Activated CD4-positive, alpha-beta T cell treated with anti-CD3 and anti-CD28 coated beads for 48 hours (primary cell): ENCODE measurements at places on chromosomes 7 and 10.

DNA sequence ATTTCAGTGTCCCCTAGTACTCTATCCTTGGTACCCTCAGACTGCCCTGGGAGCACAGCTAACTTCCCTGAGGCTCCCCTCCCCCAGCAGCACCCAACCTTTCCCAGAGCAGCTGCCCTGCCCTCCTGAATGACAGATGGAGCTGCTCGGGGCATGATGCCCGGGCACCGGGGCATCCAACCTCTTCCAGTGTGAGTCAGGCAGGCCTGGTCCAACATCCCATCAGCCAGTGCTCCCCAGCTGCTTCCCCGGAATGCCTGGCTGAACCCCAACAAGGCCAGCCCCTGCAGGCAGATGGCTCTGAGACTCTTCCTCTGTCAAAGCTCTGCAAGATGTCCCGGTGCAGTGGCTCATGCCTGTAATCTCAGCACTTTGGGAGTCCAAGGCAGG is 11.9 kb upstream of the TSPAN15 start:
- DNase-seq: no peak

- DNase-seq: no peak
Measured at GRCh38 chr10:22473044-22473443, 127.7 kb downstream of the SPAG6 start.

DNA sequence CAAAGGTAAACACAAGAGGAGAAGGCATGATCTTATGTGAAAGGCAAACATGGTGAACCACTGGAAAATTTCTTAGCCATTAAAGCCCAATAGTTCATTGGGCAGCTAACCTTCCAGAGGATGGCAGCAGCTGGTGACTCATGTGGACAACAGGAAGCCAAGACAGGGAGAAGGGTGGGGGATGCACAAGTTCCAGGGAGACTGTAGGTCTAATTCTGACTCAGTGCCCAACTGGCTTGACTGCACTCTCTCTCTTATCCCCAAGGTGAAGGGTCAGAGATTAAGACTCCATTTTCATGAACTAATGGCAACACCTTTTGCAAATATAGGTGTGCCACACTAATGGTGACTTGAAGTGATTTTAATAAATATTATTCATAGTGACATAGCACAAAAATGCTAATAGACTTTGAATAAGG is 47.9 kb upstream of the SLC35B4 start:
- DNase-seq: no peak

DNA sequence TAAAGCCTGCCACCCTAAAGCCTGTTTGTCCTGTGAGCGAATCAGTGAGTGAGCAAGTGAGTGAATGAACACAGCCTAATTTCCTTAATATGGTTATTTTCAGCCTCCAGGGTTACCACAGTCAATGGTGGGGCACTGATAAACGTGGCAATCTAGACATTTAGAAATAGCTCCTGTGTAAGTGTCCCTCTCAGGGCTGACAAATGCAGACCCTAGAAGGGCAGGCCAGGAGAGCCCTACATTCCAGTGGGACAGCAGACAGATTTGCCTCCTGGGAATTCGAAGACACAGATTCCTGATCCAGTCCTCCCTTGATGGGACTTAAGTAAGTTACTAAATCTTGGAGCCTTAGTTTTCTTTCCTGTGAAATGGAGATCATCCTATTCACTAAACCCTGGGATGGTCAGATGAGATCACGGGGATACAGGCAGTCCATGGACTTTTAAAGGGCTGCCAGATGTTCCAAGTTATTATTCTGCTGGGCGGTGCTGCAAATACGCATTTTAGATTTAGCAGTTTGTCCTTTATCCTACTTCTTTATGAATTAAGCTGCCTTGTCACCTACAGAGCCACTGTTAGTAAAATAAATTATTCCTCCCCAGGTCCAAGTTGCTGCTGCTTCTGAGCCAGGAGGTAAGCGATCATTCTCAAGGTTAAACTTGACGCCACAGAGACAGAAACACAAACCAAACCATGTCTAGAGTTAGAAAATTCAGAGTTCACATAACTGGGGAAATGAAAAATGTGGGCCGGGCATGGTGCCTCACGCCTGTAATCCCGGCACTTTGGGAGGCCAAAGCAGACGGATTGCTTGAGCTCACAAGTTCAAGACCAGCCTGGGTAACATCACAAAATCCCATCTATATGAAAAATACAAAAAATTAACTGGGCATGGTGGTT is 54.8 kb upstream of the TM9SF3 start:
- DNase-seq: no peak

DNA sequence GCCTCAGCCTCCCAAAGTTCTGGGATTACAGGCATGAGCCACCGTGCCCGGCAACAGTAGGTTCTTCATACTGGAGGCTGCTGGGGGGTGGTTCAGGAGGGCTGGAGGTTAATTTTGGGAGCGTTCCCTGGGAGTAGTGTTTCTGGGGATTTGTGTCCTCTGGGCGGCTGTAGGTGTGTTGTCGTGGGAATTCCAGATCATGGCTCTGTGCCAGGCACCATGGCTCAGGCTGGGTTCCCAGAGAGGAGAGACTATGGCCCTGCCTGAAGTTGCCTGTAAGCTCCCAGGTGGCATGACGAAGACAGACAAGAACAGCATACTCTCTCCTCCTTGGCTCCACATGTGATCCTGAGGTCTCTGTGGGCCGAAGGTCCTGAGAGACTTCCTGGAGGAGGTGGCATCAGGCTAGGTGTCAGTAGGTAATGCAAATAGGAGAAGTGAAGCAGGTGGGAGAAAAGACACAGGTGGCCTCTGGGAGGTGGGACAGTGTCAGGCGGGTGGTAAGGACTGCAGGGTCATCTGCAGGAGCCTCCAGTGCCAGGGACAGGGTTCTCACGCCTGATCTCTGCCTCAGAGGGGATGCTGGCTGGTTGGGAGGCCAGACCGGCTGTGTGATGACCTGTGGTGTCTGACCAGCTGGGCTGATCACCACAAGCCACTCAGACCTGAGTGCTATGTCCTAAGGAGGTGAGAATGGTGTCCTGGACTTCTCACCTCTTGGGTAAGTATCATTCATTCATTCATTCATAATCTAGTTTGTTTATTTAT is 18.7 kb downstream of the CLIP2 start:
- no peak for DNase-seq

- no peak for DNase-seq
Measured at GRCh38 chr10:35564341-35564968, 40.7 kb upstream of the GJD4 start.

DNA sequence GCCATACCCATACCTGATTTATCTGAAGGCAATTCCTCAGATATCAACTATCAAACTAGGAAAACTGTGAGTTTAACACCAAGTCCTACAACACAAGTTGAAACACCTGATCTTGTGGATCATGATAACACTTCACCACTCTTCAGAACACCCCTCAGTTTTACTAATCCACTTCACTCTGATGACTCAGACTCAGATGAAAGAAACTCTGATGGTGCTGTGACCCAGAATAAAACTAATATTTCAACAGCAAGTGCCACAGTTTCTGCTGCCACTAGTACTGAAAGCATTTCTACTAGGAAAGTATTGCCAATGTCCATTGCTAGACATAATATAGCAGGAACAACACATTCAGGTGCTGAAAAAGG is 69.0 kb upstream of the RSBN1L start:
- no peak for DNase-seq

DNA sequence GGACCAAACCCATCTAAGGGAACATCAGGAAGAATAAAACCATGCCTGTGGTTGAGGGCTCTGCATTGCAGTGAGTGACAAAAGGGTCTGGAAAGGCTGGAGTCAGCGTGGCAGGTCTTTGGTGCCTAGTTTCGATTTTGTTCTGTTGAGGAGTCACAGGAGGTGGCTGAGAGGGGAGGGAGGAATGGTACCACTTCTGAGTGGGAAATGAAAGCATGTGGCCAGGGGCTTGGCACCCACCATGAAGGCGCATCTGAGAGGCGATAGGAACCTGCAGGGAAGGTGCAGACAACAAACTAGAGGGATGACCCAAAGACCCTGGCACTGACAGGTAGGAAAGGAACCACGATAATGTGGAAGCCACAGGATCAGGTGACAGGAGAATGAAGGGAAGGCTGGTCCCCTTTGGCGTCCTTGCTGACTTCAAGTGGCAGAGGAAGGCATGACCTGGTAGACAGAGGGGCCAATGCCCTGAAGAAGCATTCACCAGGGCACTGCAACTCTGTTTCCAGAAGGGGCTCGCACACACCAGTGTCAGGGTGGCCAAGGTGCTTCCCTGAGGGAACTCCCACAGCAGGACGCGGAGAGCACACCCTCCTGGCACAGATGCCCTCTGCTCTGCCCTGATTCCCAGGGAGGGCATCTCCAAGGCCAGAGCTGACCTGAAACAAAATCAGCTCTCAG is 41.7 kb downstream of the HIPK2 start:
- DNase-seq: no peak

DNA sequence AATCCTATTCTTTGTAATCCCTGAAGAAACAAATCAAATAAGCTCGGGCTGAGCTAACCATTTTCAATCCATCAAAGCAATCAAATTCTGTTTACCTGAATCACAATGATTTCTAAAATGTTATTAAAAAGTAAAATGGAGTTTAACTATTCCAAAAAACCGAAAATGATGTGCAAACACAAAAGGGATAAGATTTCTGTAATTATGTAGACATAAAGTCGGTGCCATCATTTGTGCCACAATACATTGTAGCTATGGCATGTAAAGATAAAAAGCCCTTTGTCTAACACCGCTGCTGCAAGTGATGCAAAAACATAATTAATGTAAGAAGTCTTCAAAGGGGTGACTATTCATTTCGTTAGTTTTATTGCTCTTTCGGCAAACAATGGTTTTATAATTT is 125.1 kb upstream of the FAM204A start:
- DNase-seq: no peak

DNA sequence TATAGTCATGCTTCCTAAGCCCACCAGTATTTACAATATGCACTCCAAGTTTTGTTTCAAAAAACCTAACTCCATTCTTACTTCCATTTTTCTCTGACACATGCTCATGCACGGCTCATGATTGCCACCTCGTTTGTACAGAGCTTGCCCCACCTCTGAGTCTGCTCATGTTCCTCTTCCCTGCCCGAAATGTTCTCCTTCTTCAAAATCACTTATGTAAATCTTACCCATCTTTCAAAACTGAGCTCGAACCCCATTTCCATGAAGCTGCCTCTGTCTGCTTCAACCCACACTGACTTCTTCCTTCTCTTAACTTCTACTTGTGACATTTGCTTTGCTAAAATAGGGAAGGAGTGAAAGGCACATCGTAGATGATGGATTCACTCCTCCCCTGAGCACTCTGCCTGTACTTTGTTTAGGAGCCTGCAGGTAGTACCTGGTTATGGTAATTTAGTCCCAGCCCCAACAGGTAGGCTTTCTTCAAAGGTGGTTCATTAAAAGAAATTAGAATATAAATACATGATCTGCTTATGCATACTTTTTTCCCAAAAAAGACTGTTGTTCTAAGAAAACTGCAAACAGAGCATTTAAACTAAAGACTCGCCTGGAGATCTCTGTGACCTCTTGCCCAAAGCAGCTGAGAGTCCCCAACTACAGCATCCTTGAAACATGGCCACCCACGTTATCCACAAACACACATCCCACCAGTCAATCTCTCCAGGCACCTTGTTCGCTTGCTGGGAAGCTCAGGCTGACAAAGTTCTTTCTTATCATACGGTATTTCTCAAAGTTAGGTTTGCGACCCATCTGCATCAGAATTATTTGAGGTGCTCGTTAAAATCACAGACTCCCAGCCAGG is 172.0 kb downstream of the DGKI start:
- DNase-seq: no peak

- DNase-seq: no peak
Measured at GRCh38 chr7:105277341-105277740, 111.4 kb downstream of the SRPK2 start.

- DNase-seq: no peak
Measured at GRCh38 chr10:87713707-87714106, 54.0 kb downstream of the PAPSS2 start.

- no peak for DNase-seq
Measured at GRCh38 chr10:11516431-11516746, 95.1 kb downstream of the USP6NL start.

DNA sequence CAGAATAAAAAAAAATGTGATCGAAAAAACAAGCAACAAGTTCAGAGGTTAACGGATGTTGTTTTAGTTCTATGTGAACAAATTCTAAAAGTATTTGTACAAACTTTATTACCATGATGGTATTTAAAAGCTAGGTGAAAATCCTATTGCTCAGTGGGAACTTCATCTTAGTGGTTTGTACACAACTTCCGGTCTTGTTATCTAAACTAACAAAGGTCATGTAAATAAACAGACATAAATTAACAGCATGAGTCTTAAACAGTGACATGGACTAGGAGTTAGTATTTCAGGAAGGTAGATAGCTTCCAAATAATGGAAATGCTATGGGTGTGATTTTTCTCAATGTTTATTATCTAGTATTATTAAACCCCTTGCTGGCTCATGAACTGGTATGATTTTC is 83.8 kb downstream of the SPAG6 start:
- no peak for DNase-seq

DNA sequence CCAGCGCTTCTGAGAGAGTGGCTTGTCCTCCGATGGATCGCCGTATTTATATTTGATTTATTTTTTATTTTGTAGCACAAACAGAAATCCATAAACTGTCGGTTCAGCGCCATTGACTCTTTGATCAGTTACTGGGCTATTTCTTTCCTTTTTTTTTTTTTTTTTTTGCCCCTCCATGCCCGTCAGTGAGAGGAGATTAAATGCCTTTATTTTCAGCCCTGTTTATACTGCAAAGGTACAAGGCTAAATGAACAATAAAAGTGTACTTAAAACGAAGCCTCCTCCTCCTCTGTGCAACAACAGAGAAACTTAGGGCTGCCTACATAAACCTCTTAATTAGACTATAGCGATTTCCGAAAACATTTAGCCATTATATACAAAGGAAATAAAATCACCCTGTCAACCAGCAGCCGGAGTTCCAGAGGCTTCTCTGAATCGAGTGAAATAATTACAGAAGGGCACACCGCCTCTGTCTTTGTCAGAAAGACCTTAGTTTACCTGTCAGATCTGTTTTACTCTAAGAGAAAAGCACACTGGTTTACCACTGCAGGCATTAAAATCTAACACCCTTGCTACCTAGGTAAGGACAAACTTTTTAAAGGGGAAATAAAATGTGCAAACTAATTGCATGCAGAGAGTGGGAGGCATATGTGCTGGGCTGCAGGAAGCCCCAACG is 3.5 kb downstream of the EBF3 start:
- DNase-seq: no peak
